Fibroblast of skin of scalp (primary cell): ENCODE measurements at places on chromosomes 4 and X.

- DNase-seq, result peak; percentile 22
These were observed 70.2 kb downstream of the AR start for GRCh38 chrX:67613996-67614395.

DNA sequence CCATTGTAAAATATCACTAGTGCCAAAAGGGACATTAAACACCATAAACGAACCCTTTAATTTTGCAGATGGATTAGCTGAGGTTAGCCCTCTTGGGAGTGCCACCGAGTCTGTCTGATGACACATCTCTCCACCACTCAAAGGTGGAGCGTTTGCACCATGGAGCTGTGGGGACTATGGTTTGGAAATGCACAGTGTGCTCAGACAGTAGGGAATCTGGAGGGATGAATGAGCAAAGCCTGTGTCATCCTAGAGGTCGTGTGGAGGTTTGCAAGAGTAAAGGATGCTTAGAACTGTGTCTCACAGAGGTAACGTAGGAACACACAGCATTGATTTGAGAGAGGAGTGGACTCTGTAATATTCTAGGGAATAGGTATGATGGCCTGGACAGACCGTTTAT, 93.7 kb downstream of the CLNK start:
- DNase-seq, result peak; percentile 76

GRCh38 chrX:105121186-105121585, 99.3 kb downstream of the TEX13A start:
- no peak for DNase-seq

GRCh38 chrX:83845397-83845796, 15.5 kb upstream of the CYLC1 start:
- peak; percentile 0 for DNase-seq

DNA sequence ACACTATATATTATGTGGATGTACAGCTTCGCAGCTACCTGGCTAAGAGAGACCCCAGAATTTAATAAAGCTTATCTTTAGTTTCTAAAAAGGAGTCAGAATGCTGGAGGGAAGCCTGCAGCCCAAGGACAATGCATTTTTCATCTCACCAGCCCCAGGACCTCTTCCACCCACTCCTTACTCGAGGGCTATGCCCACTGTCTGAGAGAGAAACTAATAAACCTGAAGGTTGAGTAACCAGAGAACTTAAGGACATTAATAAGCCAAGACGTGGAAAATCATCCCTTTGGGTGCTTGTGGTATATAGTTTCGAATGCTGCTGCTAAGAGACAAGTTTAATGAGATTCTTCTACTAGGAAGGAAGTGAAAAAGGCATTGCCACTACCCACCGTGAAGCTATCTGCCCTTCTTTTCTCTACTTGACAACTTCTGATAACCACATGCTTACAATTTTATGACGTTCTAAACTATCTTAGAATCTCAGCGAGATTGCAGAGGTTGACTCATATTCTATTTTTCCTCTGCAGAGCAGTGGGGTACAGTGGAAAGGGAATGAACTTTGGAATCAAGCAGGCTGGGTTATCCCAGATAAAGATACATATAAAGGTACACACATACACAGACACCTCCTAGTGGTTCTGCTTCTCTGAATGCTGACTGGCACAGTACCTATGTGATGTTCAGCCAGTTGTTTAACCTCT, 3.3 kb downstream of the RELL1 start:
- DNase-seq, result no peak

DNA sequence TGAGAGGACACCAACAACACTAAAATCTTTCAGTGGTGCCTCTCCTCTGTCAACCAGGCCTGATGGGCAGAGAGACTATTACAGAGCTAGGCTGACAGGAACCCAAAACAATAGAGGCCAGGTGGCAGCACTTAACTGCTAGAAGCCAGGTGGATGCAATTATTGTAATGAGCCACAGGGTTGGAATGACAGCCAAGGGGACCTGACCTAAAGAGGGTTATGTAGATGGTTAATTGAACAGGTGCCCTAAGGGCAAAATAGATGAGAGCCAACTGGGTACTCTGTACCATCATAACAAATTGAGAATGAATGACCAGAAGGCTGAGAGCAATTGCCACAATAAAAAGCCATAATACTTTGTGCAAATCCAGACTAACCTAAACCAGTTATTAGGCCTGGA, 24.7 kb upstream of the FRAS1 start:
- no peak for DNase-seq

DNA sequence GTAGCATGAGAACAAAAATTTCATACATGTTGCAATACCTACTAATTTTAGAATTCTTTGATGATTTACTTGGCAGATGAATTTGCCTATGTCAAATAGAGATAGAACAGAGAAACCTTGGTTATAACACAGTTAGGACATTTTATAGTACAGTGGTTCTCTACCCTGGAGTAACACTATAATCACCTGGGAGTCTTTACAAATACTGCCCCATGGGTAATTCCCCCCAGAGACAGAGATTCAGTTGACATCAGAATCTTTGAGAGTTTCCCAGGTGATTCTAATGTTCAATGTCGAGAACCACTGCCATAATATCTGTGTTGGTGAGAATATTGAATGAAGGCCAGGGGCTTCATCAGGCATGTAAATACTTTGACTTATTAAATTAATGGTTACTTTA, 401.3 kb upstream of the NDST4 start:
- no peak for DNase-seq

- no peak for DNase-seq
These were observed 63.2 kb downstream of the MGST2 start for GRCh38 chr4:139728840-139729239.

DNA sequence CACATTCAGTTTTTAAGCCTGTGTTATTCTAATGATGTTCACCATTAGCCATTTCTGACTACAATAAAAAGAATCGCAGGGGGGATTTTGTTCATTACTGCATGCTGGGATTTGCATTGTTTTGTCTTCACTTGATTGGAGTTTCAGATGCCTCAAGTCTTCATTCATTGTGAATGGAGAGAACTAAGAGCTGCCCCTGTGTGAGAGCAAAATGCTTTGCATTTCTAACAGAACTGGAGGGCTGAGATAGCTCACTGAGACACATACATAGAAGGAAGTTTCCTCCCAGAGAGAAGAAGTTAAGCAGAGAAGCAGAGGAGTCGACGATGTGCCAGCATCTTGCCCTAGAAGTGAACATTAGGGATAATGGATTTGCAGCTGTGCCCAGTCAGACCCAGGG, 113.5 kb upstream of the GATB start:
- DNase-seq, result no peak

DNA sequence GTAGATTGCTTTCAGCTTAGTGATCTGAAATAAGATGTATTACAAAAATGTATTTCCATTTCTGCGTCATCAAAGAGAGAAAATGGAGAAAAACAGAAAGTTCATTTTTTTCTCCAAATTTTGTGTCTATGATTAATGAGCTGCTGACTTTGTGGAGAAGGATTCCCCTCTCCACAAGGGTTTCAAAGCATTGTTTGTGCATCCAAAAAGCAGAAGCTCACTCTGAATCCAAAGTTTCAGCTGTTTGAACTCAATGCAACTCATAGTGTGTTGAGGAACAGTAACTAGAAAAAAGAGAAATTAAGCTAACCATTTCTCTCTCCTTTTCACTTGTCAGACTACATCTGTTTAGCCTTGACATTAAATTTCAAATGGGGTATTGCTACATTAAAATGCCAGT, 62.9 kb upstream of the SLC7A11 start:
- peak; percentile 8 for DNase-seq

DNA sequence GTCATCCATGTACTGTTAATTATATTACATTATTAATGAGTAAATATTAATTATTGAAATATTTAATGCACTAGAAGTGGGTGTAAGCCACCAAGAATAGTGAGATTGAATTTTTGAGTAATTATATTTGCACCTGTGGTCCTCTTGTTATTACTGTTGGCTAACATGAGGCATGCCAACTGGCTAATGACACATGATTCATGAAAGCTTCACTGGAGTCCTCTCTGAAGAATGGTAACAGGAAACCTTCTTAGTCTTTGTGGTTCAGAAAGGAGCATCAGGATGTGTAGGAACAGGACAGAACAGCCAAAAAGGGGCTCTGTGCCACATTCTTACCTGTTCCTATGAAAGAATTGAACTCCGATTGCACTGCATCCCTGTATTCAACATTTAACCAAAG, 65.2 kb downstream of the SLC4A4 start:
- DNase-seq, result no peak

GRCh38 chrX:132461886-132462285, 27.0 kb downstream of the MBNL3 start:
- no peak for DNase-seq

GRCh38 chr4:167052631-167053091, 181.6 kb downstream of the SPOCK3 start:
- DNase-seq, result no peak

DNA sequence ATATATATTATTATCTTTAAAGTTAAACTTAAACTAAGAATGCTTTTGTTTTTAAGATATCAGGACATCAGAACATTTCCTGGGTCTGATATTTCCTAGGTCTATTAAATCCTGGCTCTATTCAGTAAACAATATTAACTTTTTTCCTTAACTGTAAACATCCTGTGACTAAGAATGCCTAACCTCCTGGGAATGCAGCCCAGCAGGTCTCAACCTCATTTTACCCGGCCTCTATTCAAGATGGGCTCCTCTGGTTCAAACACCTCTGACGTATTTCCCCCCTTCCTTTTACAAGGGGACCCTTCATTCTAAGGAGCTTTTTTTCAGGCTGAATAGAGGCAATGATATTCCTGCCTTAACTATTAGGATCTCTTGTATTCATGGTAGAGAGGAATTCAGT, 35.8 kb upstream of the DYNLT3 start:
- no peak for DNase-seq

DNA sequence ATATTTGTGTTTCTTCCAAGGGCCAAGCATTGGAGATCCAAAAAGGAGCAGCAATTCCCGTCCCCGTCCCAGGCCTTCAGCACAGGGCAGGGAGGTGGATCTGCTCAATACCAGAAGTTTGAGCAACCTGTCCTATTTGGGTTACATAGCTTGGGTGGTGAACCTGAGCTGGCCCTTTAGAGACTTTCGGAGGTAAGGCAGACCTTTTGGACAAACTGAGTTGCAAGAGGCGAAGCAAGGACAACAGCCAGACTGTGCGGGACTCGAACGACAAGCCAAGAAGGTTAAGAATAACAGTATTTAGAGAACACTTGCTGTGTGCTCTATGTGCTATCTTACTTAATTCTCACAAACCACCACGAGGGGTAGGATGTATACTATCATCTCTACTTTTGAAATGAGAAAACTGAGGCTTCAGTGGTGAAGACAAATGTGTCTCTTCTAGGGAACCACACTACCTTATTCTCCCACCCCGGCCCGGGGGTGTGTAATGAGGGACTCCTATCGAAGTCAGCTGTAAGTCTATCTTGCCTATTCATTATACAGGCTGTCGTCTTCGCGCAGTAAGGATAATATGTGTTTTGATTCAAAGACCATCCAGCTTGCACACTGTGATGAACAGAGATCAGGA, 1.3 kb downstream of the NOP14 start:
- DNase-seq, result no peak

DNA sequence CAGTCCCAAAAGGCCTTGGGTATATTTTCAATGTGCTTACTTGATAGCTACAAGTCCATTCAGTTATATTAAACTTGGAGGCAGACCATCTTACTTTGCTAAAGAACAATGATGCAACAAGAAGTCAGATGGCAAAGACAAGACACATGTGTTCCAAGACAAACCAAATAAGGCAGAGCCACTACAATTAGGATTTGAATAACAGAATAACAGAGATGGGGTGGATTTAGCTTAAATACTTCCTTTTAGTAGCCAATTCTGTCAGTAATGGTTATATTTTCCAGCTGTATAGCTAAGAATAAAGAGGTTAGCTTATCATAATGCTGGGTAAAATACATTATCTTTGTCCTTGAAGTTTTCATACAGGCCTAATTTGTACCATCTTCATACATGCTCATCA, 37.7 kb upstream of the FRAS1 start:
- no peak for DNase-seq

- peak; percentile 32 for DNase-seq
These were observed 95.7 kb downstream of the NPNT start for GRCh38 chr4:105990933-105991332.

DNA sequence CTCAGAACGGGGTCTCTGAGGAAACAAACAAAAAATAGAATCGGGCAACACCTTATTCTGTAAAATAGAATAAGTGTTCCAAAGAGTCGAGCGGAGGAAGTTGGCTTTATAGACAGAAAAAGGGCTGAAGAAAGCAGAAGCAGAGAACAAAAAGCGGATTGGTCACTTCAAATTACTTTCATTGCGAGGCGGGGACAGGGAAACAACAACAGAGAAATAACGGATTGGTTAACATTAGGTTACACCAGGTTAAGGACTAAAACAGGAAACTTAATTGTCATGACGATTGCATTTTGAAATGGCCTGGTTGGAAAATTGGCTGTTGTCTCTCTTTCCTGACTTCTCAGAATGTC, 433 bp upstream of the COQ2 start:
- peak; percentile 38 for DNase-seq

- DNase-seq, result no peak
These were observed at the start of gene STAP1 for GRCh38 chr4:67558493-67558892. Gene STAP1 (plus strand): TSS chr4:67558727. CDS start chr4:67558810, 83 bp downstream.

- DNase-seq, result no peak
These were observed 51.3 kb downstream of the GAK start for GRCh38 chr4:880684-881405.

GRCh38 chr4:23999714-24000469, 110.0 kb upstream of the PPARGC1A start:
- no peak for DNase-seq

DNA sequence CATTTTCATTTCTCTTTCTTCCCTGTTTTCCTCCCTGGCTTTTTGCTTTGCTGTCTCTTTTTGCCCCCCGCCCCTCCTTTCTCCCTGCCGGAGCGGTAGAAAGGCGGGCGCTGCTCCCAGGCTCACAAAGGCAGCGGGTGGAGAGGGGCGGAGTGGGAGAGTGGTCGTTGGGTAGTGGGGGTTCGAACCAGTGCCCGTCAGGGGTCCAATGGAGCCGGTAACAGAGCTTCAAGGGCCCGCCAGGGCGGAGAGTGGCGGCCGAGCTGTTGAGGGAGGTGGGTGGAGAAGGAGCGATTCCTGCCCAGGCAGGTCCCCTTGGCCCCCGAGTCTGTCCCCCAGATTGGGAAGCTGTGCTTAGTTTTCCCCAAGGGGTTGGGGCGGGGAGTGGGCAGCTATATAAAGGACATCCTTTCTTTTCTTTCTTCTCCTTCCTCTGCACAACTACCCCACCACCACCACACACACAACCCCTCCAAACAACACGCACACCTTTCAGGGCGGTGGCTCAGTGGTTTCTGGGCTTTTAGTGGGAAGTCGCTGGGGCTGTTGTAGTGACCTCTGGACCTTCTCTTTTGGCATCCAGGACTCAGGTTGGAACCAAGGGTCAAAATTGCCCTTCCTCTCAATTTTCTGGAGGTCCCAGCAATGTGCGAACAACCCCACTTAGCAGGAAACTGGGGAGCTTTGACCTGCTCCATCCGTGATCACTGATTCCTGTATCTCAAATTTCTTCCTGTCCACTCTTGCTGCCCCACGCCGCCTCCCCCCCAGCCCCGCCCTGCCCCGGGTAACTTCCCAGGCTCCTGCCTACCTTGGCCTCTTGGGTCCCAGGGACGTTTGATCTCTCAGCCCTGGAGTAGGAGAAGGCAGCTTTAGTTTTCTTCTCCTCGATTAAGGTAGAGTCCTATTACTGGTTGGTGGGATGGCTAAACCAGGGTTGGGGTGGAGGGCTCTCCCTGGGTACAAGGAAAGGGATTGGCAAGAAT, 1.9 kb downstream of the EFNB1 start:
- DNase-seq, result no peak
